ENCODE measurements at places on chromosomes 6 and 20.

GRCh38 chr6:4313044-4313686 is 177.8 kb upstream of the ECI2 start:
- no peak for DNase-seq

GRCh38 chr6:140554421-140554820 is 1180.0 kb upstream of the CITED2 start:
- DNase-seq: no peak

DNA sequence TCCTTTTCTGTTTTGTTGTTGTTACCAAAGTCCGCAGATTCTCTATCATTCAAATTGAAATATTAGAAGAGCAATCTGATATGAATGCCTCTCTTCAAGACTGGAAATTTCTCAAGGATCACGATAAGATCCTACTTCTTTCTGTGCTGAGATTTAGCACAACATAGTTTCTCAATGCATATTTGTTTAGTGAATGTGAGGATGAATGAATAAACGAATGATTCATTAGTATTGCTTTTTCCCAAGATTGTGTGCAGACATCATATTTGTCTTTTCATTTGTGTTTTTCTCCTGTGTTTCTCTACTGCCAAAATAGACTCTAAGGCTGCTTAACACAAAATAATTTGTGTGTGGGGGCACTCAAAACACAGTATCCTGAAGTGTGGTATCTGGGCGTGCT is 862.7 kb upstream of the MAP3K7 start:
- no peak for DNase-seq

- DNase-seq: no peak
Measured at GRCh38 chr20:50546729-50547314, 36.6 kb downstream of the PTPN1 start.

DNA sequence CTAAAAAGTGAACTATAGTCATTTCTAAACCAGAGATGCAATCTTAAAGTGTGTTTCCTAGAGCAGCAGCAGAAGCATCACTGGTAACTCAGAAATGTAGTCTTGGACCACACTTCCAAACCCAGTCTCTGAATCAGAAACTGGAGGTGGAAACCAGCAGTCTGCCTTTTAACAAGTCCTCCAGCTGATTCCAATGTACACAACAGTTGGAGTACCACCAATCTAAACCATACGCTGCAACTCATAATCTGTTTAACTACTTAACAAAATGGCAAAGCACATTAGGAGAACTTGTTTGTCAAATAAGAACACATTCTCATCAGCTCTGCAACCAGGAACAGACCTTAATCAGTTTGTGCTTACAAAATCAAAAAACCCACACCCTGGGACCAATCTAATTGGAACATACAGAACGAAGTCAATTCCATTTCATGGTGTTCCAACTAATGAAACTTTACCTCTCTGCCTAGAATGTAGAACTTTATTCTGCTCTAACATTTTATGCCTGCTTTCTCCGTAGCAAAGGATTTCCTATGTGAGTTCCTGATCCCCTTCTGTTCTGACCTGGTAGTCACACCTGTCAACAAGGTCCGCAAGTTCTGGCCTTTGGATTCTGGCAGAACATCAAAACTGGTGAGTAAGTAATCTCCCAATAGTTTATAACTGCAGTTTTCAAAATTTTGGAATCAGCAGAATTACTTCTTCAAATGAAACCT is 390.4 kb downstream of the HTR1B start:
- DNase-seq: no peak

DNA sequence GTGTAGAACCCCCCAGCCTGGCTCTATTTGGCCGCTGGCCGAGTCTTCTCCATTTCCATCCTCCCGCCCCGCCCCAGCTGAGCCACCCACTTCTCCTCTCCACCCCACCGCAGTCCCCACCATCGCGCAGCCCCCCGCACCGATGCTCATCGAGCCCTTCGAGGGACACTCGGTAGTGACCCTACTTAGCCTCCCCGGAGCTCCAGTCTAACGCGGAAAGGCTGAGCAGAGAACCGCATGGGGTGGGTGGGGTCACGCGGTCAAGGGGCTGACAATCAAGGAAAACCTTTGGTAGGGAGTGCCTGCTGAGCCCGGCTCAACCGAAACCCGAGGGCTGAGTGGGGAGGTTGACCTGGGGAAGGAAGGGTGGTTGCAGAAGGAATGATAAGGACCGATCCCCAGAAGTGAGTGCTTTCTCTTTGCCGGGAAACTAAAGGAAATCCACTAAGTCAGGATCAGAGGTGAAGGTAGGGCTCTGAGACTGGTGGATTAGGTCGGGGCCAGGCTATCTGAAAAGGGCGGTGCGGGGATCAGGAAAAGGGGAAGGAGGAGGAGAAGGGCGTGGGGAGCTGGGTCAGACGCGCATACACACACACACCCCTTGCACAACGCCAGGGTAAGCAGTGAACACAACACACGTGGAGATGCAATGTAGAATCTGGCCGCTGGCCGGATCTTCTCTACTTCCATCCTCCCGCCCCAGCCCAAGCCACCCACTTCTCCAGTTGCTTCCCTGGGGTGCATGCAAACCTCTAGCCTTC is 49.8 kb downstream of the CPXM1 start:
- DNase-seq: peak; percentile 44

- peak; percentile 22 for DNase-seq
Measured at GRCh38 chr20:33229843-33230242, 6.0 kb upstream of the BPIFA1 start.

GRCh38 chr20:12434672-12435071 is 517.0 kb downstream of the BTBD3 start:
- DNase-seq: no peak

GRCh38 chr6:24910331-24910960 is 25.3 kb downstream of the RIPOR2 start:
- peak; percentile 69 for DNase-seq
